NCI-H2029 (cell line): ENCODE measurements at places on chromosomes 11 and 22.

DNA sequence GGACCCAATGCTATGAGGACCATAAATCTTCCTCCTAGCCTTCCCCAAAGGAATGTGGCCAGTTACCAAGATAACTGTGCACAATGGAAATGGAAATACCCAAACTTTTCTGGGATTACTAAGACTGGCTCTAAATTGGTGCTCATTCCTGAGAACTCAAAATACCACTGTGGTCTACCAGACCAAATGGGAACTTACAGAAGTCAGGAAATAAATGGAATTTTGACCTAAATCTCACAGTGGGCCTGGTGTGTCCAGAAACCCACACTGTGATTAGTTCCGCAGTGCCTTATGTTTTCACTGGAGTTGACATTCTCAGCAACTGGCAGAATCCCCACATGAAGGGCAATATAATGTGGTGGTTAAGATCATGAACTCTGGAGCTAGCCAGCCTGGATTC lies 99.4 kb upstream of the ZC3H12C start:
- no peak for DNase-seq

DNA sequence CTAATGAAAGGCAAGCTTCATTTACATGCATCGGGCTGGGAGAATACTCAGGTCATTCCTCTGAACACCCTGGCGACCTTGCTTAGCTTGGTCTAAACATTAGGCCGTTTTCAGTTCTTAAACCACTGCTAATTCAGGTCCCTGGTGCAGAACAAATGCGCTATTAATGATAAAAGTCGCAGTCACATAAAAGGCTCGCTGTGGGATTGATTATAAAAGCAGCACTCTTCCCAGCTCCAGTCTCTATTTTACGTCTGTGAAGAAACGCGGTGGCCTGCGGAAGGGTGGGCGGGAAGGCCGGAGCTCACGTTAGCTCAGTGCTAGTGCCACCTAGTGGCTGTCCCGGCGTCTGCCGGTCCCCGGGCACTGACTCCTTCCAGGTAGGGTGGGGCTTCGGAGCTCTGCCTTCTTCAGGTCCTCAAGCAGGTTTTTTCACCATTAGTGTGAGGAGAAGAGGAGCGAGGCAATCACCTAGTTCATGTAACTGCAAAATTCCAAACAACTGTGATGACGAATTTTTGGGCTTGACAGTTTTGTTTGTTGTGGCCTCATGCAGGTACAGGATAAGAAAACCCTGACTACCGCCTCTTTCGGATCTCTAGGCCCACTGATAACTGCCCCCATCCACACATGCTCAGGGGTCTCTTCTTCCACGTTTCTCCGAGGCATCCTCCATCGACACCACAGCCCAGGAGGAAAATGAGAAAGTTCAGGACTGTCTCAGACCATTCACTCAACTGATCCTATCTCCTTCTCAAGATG lies 66.5 kb upstream of the CLMP start:
- peak; percentile 73 for DNase-seq

DNA sequence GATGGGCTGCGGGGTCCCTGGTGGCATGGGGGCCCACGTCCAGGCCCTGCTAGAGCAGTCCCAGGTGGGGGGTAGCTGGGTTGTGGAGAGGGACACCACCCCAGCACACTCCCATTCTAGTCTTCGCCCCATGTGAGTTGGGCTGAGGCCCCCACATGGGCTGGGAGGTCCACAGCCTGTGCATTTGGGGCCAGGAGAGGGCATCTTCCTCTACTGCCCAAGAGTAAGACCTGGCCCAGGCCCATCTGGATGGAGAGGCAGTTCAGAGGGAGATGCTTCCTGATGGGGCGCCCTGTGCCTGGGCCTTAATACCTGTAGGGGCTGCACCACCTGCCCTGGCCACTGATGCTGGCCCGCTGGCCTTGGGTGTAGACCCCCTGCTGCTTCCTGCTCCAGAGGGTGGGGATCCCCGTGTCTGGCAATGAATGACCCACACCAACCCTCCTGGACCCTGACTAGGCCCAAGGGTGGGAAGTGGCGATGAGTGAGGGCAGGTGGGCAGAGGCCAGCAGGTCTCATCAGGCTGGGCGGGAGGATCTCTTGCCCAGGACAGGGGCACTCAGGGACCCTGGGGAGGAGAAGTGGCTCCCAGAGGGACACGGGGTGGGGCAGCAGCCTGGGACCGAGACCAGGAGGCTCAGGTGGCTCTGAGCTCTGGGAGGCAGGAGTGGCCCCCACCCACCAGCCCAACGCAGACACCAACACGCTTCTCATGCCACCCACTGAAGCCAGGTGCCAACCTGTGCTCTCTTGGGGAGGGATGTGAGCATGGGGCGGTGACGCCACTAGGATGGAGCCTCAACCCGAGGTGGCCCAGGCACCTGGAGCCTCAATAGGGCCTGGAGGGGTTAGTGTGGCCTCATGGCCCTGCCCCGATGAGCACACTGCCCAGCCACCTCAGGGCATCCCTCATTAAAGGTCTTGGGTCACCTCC lies 17.4 kb upstream of the GNB1L start:
- DNase-seq, result peak; percentile 37

DNA sequence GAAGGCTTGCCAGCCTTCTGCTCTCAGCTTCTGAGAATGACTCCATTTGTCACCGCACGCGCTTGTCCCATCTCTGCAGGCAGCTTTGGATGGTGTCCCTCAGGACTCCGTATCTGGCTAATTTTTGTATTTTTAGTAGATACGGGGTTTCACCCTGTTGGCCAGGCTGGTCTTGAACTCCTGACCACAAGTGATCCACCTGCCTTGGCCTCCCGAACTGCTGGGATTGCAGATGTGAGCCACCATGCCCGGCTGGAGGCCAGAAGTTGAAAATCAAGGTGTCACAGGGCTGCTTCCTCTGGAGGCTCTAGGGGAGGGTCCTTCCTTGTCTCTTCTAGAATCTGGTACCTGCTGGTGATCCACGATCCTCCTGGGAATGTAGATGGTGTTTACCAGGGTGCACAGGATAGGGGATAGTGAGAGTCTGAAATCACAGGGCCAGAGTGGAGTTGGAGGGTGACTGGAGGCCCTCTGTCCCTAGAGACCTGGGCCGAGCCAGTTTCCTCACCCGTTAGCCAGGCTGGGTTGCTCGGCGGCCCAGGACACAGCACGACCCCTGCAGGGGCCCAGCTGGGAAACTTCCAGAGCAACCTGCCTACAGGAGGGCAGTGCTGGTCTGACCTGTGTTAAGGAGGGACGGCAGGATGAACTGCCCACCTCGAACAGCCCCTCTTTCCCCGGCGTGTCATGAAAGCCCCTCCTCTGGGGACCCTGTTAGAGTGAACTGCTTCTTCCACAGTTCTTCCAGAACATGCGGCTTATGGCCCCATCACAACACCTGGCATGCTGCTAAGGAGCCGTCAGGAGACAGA lies 48.9 kb upstream of the SHANK2 start:
- DNase-seq, result no peak

- peak; percentile 64 for DNase-seq
Observed at GRCh38 chr11:77055101-77055561, 11.6 kb upstream of the CAPN5 start.

- no peak for DNase-seq
Observed at GRCh38 chr22:29870574-29870973, 12.4 kb upstream of the MTMR3 start.

DNA sequence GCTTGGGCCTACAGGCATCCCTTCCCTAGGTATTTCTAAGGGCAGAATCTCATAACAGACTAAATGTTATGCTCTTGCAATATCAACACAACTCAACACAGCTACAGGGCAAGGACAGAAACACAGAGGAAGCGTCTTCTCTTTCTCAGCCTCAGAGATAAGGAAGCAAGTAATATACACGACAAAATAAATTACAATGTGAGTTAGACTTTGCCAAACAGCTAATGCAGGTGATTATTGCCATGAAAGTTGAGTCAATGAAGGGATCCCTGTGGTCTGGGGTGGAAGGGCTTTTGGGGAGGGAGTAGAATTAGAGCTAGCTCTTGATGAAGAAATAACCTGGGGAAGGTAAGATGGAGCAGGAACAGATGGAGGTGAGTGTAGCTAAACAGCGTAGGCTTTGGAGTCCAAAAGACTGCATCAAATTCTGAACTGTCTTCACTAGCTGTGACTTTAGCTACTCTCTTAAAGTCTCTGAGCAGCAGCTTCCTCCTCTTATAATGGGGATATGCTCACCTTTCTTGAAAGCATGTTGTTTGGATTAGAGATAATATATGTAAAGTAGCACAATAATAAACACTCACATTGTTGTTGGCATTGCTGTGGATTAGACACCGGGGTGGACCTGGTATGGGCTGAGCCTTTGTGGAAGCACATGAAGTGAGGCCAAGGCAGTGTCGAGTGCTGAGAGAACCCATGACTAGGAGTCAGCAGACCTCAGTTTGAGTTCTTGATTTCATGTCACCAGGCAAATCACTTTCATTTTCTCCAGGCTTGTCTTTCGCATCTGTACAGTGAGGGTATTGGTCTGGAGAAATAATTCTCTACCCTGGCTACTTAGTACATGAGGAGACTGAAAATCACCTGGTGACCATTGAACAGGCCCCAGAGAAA lies 41.0 kb upstream of the AQP11 start:
- no peak for DNase-seq

DNA sequence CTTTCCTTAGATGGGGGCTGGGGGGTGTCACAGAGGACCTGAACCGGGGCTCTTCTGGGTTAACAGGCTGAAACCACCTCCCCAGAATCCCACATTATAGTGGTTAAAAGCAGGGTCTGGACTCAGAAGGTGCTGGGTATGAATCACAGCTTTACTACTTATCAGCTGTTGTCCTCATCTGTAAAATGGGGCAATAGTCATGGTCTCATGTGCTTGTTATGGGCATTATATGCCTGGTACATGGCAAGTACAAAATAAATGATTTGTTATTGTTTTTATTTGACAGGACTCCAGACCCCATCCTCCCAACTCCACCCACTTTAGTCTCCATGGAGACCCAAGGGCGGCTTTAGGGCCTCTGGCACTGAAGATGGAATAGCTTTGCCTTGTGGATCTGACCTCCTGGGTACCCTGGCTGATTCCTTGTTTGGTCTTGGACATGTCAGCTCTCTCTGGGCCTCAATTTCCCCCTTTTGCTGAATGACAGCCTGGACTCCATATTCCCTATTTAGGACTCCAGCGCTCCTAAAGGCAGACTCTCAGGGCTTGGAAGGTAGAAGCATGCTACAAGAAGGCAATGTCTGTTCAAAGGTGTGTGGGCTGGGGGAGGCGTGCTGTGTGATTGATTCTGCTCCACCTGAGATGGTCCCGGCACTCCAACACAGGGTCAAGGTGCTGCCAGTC lies 812 bp upstream of the SMTN start:
- DNase-seq, result no peak

- DNase-seq, result no peak
Observed at GRCh38 chr11:199004-199581, 6.2 kb downstream of the SCGB1C1 start.

DNA sequence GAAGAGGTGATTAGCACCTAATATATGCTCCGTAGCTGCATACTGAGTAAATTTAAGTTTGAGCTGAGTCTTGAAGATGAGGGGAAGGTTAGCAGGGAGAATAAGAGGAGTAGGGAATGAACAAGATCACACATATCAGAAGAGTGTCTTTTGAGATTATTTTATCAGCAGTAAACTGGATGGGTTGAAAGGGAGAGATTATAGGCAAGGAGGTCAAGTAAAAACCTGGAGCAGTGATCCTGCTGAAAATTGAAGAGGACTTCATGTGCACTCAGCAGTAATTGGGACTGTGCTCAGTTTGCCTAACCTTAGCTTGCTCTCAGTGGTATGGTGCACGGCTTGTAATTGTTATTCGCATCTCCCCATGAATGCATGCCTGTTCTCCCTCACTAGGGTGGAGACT lies 79.5 kb upstream of the PICALM start:
- no peak for DNase-seq

- DNase-seq, result no peak
Observed at GRCh38 chr11:102580185-102580951, 44.8 kb downstream of the MMP20 start.

GRCh38 chr11:109735128-109735527 lies 313.1 kb downstream of the C11orf87 start:
- DNase-seq, result no peak

DNA sequence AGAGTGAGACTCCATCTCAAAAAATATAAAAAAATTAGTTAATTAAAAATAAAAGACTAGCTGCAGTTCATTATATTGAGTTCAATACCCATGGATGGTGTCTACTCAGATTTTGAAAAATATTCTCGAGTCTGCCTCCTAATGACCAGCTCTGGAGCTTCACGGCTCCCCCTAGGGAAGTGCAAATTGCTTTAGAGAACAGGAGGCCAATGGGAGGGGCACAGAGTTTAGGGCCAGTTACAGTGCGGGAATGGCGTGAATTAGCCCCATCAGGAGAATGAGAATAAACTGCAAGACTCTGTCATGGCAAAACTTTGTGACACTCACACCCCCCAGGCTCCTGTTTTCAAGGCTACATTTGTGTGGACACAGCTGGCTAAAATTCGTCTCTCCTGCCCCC lies 4.6 kb downstream of the FGF4 start:
- no peak for DNase-seq

DNA sequence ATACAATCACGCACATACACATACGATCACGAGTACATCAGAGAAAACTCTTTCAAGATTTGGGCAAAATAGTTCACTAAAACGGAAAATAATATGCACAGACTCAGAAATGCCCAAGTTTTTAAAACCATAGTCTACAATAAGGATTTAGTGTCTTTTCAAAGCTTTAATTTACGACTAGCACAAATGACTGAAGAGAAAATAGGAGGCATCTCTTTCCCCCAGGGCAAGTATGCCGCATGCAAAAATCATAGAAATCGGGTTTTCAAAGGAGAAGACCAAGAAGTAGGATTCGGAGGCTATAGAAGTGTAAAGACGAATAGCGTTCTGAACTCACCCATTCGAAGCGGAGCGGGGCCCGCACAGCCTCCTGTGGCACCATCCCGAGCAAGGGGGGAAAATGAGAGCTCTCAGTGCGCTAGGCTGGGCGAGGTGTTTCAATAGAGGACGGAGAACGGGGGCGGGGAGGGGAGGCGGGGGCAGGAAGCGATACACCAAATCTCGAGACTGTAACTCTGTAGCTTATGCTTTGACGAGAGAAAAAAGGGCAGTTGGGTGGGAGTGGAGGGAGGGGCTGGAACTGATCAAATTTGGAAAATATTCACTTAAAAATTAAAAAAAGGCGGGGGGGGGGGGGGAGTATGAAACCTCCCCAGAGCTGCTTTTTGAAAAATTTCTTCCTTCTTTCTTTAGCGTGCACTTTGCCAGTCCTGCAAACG lies 15.8 kb downstream of the BLID start:
- DNase-seq, result no peak

DNA sequence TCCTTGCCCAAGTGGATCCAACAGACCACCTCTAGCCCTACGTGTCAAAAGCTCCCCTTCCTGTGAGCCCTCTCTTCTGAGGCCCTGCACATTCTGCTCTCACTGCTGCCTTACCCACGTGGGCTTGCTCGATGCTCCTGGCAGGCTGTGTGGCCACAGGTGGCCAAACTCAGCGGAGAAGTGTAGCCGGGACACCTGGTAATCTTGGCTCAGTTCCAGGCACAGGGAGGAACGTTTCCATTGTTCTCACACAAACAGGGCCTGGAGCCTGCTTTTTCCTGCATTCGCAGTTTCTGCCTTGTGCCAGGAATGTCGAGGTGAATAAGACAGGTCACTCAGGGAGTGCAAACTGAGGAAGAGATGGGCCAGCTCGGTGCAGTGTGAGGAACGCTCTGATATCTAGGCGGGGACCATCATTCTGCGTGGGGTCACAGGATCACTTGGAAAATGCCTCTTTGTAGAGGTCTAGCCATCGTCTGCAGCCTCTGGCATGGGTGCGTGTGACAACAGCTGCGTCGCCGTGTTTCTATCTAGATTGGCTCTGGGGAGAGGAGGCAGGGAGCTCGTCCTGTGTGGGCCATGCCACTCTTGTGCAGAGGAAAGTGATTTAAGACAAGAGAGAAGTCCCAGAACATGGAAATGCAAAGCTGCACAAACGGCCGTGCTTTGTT lies 127.6 kb upstream of the PARVA start:
- peak; percentile 97 for DNase-seq

- no peak for DNase-seq
Observed at GRCh38 chr11:69367211-69367964, 73.4 kb downstream of the MYEOV start.
